ENCODE measurements at places on chromosomes 2 and 18. TPM values are rescaled to one million over a fixed set of nuclear protein-coding genes. Genes with fewer than 3 reads are reported as not detected.

CCT4 gene
- 301 TPM for total RNA-seq

HOXD13 gene
- total RNA-seq = 1.2 TPM

CYP27A1 gene
- total RNA-seq = 20.5 TPM

SH3RF3 gene
- 4.3 TPM for total RNA-seq

WIPF1 gene
- 35.3 TPM for total RNA-seq

SYT4 gene
- not detected for total RNA-seq

GPR39 gene
- 39.9 TPM for total RNA-seq

CENPA gene
- 67.8 TPM for total RNA-seq

RAX gene
- total RNA-seq = not detected

Measured in RPMI7951 (cell line).